ENCODE measurements at places on chromosomes 1 and 21. TPM values are rescaled to one million over a fixed set of nuclear protein-coding genes. Genes with fewer than 3 reads are reported as not detected.

DNA sequence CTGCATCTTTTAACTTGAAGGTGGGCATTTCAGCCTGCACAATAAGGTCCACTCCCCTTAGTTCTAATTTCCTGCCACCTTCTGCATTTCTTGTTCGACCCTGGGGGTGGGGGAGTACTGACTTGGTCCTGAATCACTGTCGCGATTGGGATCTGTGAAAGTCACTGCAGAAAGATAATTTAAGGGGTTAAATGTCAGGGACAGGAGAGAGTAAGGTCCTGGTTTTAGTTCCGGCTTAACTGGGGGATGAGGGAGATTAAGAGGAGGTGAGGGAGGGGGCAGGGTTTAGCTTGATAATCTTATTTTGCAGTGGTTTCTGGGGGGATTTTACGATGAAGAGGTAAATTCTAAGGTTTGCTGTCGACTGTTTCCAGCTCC is 128.1 kb downstream of the MRPS6 start:
- no peak for DNase-seq

DNA sequence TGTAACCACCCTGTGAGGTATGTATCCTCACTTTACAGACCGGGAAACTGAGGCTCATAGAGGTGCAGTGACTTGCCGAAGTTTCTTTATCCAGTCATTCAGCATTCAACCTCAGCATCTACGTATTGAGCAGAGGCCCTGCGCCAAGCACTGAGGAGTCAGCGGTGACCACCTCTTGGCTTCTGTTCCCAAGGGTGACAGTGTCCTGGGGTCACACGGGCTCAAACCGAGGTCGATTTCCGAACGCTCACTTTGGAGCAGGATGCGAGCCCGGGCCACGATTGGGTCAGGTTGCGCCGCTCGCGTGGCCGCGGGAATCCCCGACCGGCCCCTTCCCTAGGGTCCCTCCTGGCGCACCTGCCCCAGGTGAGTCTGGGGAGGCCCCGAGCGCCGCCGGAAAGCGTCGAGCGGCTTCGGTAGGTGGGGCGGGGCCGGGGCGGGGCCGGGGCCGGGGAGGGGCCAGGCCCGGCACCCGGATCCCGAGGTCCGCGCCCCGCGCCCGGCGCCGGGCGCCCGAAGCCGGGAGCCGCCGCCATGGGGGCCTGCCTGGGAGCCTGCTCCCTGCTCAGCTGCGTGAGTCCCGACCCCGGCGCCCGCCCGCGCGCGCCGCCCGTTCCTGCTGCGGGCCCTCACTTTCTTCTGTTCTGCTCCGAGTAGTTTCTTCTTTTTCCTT is at the start of gene SERINC2:
Gene SERINC2, plus strand, starts transcription at position 482 of the 673 bp plus-strand sequence. Its CDS starts 53 bp downstream, at position 535.
- no peak for DNase-seq

DNA sequence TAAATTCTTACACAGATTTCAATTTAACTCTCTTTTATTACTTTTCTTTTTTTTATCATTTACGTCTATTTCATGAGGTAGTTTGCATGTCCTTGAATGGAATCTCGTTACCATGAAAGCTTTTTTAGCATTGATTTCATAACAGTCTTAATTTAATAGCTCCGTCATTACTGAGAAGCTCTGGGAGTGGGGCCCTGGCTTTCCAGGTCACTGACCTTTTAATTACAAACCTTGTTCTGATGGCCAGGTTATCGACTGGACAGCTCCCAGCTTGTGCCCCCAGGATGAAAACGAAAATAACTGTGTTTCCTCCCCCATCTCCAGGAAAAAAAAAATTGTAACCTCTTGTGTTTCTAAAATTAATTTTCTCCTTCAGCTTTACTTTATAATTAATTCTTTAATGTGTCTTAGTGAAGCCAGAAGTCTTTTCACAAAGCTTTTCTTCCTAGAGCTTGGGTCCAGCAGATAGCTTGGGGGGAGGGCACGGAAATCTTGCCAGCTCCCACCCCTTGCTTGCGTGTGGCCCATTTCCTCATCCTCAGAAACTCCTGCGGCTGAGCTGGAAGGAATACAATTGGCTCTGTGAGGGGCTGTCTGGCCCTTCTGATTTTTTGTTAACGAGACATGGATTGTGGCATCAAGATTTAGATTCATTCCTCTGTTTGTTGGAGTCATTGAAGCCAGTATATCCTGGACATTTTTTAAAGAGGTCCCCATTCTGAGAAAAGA is 65.7 kb downstream of the PEX14 start:
- peak; percentile 50 for DNase-seq

DNA sequence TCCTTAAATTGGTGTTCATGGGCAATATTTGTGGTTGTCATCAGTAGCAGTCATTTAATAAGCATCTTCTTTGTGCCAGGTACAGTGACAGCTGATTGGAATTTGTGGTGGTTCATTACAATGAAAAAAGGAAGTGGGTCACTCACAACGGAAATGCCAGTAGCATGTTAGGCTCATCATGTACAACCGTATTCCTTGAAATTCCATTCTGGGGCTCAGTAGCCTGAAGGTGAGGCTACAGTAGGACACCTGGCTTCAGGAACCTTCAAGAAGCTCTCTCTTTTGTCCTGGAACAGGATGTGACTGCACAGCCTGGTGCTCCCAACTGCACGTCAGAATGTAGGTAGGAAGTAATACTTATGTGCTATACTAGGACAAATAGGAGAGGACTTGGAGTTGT is 93.9 kb downstream of the ST3GAL3 start:
- no peak for DNase-seq

GRCh38 chr21:41763398-41763931 is 3.4 kb downstream of the RIPK4 start:
- peak; percentile 66 for DNase-seq

DNA sequence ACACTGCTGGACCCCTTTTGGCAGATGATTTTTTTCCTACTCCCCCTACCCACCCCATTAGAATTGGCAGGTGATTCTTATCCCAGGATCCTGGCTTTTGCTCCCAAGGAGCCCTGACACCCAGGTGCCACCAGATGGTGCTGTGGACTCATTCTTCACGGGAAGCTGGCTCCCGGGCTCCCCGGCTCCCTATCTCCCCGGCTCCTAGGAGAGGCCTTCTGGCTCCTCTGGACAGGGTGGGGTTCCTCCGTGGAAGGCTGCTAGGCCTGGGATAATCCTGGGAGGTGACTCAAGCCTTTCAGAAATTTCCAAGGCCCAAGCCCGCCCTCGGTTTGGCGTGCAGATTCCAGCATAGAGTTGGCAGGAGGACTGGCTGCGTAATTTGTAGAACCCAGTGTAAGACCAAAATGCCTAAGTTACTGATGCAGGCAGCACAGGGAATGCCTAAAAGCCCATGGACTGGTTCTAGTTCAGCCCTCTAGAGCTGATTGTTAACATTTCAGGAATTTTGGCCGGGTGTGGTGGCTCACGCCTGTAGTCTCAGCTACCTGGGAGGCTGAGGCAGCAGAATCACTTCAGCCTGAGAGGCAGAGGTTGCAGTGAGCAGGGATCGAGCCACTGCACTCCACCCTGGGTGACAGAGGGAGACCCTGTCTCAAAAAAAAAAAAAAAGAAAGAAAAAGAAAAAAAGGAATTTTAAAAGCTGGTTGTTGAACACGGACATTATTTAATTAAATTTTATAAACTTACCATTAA is 6.8 kb upstream of the BSDC1 start:
- peak; percentile 97 for DNase-seq

DNA sequence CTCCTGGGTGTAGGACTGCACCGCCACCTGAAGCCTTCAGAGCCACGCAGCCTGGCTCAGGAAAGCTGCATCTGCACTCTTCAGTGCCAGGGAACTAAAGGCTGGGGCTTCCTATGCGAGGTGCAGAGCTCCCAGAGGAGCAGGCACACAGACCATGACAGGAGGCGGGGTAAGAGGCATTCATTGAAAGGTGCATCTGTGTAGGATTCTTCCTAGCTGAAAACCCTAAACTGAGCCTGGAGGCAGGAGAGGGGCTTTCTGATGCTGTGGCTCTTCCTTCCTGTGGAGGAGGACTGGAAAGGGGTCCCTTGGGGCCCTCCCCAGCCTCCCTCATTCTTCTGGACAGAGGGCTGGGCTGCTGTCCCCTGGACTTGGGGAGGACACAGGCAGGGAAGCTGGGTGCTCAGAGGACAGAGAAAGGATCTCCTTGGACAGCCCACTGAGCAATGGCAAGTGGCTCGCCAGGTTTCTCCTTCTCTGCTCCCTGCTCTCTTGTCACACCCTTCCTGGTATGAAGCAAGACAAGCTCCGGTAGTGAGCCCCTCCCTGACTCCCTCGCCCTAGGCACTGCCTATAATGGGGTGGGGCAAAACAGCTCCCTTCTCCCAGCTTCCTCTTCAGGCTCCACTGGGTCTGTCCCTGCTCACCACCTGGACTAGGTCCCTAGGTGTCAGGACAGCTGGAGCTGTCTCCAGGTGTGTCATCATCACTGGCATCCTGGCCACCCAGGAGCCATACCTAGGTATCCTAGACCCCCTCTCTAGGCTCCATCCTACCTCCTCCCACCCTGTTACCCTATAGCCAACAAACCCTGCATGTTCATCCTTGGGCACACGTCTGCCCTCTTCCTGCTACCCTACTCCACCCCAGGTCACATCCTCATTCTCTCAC is 20.0 kb downstream of the S100A6 start:
- DNase-seq = peak; percentile 26

GRCh38 chr1:116286541-116286971 is 86.5 kb upstream of the ATP1A1 start:
- DNase-seq = no peak

- peak; percentile 27 for DNase-seq
These were observed 53.8 kb upstream of the PSEN2 start for GRCh38 chr1:226816576-226816975.

The TGFB2 gene
- 38.8 TPM for total RNA-seq

The CALML6 gene
- 0.72 TPM for total RNA-seq

The ASAP3 gene
- total RNA-seq = 35.6 TPM

The SPRR2B gene
- not detected for total RNA-seq

The FMO2 gene
- total RNA-seq = 15.4 TPM

The C1orf216 gene
- 13.5 TPM for total RNA-seq
